ENCODE measurements at places on chromosomes 11 and 22.

DNA sequence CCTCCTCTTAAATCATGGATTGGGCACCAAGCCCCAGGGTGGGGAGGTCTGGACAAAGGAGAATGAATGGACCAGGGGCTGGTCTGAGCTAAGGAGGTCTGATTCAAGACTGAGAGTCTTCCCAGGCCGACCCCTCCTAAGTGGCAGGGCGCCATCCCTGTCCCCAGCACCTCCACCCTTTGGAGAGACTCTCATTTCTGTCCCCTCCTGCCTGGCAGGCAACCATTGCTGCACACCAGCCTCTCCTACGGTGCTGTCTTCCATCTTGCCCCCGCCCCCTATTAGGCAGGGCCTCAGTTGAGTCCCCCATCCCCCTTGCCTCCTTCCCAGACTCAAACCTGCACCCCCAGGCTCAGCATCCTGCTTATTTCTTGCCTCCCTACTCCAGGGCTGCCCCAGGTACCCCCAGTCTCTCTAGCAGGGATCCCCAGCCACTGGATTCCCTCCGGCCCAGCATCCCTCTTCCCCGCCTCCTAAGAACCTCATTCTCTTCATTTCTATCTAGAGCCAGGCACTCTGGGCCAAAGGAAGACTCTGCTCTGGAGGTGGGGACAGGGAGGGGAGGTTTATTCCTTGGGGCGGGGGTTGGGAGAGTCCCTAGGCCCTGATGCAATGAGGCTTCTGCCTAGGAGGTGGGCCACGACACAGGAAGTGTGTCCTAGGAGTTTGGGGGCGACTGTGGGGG is 1.7 kb upstream of the RCOR2 start:
- no peak for DNase-seq

- no peak for DNase-seq
Observed at GRCh38 chr11:44758983-44759382, 32.2 kb downstream of the TSPAN18 start.

DNA sequence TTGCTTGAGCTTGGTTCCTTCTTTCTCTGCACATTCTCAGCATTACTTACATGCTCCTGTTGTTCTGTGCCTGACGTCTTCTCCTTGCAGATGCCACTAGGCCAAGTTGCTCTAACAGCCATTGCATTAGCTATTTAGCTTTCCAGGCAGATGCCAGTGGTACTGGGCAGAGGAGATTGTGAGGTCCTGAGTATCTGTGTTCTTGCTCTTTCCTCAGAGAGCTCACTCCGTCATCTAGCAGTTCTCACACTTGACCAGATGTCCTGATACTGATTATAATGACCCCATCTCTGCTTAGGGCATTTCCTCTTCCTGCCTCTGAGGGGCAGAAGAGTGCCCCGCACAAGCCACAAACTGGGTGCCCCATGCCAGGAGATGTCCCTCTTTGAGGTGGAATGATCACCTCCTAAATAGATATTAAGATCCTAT is 30.7 kb downstream of the ARHGAP1 start:
- DNase-seq, result no peak

DNA sequence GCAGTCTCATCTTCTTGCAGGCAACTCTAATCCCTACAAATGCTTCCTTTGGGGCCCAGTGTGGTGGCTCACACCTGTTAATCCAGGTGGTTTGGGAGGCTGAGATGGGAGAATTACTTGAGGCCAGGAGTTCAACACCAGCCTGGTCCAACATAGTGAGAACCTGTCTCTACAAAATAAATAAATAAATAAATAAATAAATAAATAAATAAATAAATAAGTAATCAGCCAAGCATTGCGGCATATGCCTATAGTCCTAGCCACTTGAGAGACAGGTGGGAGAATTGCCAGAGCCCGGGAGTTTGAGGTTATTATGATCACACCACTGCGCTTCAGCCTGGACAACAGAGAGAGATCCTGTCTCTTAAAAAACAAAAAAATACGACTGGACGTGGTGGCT is 34.1 kb upstream of the RRAS2 start:
- no peak for DNase-seq

- no peak for DNase-seq
Observed at GRCh38 chr11:17960091-17960490, 52.8 kb downstream of the SERGEF start.

GRCh38 chr22:30186041-30186440 is 60.5 kb downstream of the LIF start:
- DNase-seq, result no peak

GRCh38 chr11:112537026-112537425 is 276.4 kb upstream of the PLET1 start:
- DNase-seq, result no peak

DNA sequence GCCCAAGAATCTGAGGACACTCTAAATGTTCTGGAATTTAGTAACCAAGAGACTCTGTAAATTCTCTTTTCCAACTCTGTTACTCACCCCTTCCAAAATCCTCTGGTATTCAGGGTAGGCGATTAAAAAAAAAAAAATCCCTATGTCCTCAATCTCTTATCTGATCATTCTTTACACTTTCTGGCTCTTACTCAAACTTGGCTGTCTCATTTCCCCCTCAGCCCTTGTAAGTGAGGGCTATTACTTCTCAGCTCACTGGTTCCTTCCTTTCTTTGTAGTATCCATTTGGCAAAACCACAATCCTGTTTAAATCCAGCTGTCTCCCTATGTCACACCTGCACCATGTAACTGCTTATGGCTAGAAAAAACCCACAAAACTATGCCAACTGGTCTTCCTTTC is 12.7 kb upstream of the MSANTD2 start:
- DNase-seq, result no peak

- no peak for DNase-seq
Observed at GRCh38 chr11:22922672-22923071, 62.4 kb upstream of the CCDC179 start.

GRCh38 chr11:87236368-87236767 is 198.6 kb downstream of the TMEM135 start:
- no peak for DNase-seq

DNA sequence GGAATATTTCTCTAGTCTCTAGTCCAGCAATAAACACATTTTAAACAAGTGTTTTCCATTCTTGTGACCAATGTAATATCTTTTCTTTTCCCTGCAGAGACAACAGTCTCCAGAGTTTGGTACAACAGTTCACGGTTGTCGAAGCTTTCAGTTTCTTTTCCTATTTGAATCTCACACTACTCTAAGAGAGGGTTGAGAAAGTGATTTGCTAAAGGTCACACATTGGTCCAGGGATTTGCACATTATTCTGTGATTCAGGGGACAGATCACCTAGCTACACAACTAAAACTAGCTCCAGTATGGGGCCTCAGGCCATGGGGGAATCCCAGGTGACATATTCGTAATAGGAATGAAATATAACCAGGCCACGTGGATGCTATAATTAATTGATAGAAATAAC is 132.5 kb downstream of the HIPK3 start:
- DNase-seq, result no peak

DNA sequence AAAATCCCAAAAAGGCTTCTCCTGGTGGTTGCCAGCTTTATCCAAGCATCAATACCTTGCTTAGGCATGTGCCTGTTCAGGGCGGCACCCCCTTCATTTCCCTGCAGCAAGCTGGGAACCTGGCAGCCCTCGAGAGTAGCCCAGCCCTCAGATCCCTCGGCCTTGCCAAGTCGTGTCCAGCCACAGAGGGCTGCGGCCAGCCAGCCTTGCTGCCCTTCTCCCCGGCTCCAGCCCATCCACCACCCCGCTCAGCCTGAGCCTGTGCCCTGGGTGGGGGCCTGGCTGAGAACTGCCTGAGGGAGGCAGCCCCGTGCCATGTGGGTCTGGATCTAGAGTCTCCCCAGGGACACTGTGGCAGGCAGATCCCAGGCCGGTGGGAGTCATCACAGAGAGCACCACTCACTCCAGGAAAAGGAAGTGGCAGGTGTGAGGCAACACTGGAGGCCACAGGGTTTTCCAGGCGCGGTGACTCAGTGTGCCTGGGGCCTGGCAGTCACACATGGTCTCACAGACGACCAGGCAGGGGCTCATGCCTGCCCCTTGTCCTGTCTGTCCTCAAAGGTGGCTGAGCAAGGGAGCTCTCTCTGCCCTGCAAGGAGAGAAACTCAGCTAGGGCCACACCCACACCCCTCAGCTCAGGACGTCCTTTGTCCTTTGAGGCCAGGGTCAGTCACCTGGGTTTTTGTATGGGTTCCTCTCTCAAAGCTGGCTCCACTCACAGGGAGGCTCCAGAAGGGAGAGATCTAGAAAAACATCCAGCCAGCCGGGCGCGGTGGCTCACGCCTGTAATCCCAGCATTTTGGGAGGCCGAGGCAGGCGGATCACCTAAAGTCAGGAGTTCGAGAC is 12.2 kb upstream of the CDC42BPG start:
- peak; percentile 81 for DNase-seq

- no peak for DNase-seq
Observed at GRCh38 chr22:25061605-25062376, 109.3 kb downstream of the KIAA1671 start.

- peak; percentile 41 for DNase-seq
Observed at GRCh38 chr22:45218976-45219375, 21.7 kb downstream of the KIAA0930 start.

GRCh38 chr11:115081972-115082371 is 403.6 kb downstream of the NXPE2 start:
- DNase-seq, result no peak

DNA sequence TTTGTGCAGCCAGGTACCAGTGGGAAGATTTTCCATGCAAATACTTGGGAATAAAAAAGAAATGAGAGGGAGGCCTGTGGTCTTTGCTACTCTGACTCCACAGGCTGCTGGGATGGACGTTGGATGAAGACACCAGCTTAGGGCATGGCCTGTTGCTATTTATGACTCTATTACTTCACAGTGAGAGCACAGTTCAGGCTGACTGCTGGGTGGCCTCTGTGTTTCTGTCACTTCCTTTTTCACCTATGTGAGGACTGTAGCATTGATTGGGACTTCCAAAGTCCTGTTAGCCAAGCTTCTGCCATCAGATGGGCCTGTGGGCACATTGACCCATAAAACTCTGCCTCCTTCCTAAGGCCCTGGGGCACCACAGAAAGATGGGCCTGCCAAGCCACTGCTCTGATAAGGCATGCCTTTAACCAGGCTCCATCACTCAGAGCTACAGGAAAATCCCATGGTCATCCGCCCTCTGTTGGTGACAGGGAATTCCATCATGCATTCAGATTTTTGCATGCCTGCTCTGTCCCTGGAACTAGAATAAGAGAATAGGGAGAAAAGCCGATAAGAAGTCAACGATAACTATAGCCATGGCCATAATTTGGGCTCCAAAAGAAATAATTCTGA is 64.6 kb downstream of the KCNJ1 start:
- DNase-seq, result no peak

DNA sequence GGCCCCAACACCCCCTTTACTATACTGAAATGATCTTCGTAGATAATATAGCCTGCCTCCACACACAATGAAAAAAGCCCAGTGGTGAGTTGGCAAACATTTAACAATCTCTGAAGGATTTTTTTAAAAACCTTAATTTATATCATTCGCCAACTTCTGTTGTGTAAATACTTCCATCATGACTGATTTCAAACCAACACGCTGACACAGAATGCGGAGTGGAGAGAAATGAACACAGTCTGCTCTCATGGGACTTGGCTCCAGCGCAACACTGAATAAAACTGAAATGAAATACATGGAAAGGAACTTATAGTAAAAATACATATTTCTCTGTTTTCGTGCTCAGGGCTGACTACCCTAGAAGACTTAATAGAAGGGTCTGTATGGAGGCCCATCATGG is 61.3 kb upstream of the WNT11 start:
- DNase-seq, result no peak

GRCh38 chr11:35583126-35583525 is 35.1 kb upstream of the FJX1 start:
- no peak for DNase-seq

- DNase-seq, result no peak
Observed at GRCh38 chr22:21971858-21972275, 10.7 kb downstream of the TOP3B start.

DNA sequence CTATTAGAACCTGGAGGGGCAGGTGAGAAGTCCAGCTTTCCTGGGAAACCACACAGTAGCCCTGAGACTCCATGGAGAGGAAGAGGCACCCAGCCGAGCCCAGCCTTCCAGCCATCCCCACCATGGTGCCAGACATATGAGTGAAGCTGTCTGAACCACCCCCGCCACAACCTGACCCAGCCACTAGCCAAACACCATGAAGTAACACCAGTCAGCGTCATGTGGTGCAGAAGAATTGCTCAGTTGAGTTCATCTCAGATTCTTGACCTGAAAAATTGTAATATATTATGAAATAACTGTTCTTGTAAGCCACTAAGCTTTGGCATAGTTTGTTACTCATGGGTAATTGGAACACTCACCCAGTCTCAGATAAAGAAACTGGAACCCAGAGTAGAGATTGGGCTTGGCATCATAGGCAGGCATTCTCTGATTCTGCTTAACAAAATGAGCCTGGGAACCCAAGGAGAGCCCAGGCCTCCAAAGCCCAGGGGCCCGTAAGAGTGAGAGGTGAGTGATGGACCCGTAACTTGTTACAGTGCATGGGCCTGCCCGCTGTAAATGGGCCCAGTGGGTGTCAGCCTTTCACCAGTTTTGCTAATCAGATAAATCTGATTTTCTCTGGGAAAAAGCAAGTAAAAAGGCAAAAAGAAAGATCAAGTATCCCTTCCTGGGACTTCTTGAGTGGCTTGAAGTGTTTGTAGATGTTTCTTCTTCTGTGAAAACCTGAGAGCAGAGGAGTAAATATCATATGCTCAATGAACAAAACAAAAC is 305.5 kb downstream of the DDX10 start:
- no peak for DNase-seq

DNA sequence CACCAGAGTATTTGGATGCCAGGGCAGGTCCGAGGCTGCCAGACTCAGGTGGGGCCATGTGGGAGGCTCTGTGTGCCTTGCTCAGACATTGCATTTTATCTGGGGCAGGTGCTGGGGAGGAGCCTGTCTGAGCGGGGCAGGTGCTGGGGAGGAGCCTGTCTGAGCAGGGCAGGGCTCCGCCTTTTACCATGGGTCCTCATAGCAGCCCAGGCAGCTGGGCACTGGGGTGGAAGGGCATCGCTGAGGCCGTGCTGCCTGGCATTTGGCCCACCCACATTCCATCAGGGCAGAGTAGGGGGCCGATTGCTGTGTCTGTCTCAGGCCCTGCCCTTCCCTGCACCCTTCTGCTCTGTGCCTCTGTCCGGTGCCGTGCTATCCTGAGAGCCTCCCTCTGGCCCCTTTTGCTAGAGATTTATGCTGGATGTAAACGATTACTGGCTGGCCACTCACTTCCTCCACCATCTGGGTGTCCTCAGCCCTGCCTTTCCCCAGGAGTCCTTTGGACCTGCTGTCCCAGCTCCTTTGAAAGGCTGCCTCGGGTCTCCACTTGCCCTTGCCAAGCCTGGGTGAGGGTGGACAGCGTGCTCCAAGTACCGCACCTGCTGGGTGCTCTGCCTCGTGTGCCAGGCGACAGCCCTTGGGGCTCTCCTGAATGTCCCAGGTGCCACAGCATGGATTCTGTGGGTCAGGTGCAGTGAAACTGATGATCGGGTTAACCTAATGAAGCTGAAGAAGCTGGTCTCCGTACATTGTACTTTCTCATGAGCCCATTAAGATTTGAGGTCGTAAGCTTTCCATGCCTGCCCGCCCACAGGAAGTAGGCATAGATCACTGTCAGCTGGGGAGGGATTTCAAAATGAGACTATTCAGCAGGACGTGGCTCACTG is 281.6 kb downstream of the TBC1D22A start:
- DNase-seq, result no peak

Data from CD4-positive, alpha-beta T cell treated with Interleukin-15 for 1 hour (primary cell).